ENCODE measurements at places on chromosomes 16 and 17.

GRCh38 chr17:72511242-72511641 is 390.4 kb downstream of the SOX9 start:
- no peak for DNase-seq

DNA sequence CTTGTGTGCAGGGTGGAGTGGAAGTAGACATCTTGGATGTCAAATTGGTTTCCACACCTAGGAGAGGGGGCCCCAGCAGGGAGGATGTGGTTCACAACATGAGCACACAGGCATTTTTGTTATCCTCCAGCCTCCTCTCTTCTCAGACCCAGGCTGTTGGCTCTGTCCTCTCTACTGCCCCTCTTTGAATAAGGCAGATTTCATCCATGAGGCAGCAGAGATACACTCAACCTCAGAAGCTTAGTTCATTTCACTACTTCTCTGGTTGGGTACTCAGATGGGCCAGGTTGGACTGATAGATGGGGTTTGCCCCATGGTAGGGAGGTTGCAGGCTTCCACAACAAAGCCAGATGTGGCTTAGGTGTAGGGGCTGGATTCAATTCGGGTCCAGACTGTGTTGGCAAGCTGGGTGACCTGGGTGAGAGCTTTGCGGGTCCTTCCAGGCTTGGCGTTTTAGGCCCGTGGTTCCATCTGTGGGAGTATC is 22.2 kb upstream of the NFATC3 start:
- DNase-seq = no peak

DNA sequence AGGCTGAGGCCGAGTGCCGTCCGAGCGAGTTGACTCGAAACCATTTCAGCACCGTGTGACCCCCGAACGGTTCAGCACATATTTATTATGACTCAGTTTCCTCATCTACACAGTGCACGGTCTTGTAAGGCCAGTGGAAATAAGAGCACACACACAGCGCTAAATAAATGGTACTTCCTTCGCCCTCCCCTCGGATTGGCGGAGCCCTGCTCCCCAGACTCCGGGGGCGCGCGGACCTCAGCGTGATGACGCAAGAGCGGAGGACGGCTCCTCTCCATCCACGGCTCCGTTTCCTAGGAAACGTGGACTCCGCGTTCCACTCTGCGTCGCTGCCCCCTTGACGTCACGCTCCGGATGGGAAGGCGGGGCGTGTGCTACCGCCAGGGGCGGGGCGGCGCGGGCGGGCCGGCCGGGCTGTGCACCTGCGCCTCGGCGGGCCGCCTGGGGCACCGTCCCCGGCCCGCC is at the start of gene PARD6A:
PARD6A (plus strand) TSS at position 397 of the 465 bp plus-strand sequence. CDS start 79 bp downstream, outside the sequence.
- peak; percentile 85 for DNase-seq

GRCh38 chr16:24635900-24636610 is 93.4 kb upstream of the TNRC6A start:
- peak; percentile 67 for DNase-seq

GRCh38 chr17:76822184-76822778 is 45.9 kb upstream of the MGAT5B start:
- no peak for DNase-seq

GRCh38 chr17:26731005-26731921 is 562.7 kb upstream of the WSB1 start:
- DNase-seq = no peak

DNA sequence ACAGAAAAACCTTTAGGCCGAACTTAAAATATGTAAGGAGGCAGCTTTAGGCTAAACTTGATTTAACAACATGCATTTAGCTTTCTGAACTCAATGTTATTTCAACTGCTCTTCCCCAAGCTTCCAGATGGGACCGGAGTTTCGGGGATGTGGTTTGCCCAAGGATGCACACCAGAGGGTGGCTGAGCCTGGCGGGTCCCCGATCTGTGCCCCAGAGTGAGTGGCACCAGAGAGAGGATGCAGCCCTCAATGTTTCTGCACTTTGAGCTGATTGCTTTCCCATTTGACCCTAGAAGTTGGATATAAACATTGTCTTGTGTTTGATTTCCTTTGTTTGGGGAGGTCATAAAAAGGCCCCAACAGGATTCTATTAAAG is 348.0 kb upstream of the TNRC6C start:
- no peak for DNase-seq

- peak; percentile 4 for DNase-seq
These were observed 16.5 kb upstream of the CLEC18C start for GRCh38 chr16:70157105-70157476.

- no peak for DNase-seq
These were observed 125.1 kb downstream of the PITPNC1 start for GRCh38 chr17:67502151-67502550.

DNA sequence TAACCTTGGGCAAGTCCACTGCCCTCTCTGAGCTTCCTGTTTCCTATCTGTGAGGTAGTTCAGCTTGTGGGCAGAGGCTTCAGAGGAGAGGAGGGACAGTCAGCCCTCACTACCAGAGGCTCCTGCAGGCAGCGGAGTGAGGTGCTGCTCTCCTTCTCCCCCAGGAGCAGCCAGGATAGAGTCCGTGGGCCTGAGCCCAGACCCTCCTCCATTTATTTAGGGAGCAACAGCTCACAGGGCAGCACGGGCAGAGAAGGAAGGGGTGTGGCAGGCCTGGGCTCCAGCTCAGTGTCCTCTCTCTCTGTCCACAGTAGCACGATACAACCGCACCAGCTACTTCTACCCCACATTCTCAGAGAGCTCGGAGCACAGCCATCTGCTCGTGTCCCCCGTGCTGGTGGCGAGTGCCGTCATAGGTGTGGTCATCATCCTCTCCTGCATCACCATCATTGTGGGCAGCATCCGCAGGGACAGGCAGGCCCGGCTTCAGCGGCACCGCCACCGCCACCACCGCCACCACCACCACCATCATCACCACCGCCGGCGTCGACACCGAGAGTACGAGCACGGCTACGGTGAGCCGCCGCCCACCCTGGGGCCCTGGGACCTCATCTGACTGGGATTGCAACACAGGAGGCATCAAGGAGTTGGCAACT is 42.3 kb downstream of the BEAN1 start:
- DNase-seq = no peak

- DNase-seq = no peak
These were observed 86.4 kb downstream of the N4BP1 start for GRCh38 chr16:48523415-48524204.

- no peak for DNase-seq
These were observed 236.6 kb upstream of the NLRP1 start for GRCh38 chr17:5820721-5821456.

DNA sequence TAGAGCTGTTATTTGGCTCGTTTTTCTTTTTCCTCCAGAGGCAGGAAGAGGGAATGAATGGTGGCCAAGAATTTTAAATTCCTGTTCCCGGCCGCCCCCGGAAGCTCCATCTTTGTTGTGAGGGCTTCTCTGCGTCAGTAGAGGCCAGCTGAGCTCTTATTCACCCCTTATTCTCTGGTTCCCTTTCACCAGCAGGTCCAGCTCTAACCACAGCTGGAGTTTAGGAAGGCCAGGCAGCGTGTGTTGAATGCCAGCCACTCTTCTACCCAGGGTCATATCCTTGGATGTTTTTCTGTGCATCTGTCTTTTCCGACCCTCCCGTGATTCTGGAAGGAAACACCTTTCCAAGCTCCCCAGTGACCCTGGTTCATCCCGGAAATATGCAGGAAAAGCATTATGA is 570.5 kb downstream of the WWOX start:
- DNase-seq = no peak

- no peak for DNase-seq
These were observed 7.5 kb upstream of the ITGA2B start for GRCh38 chr17:44396946-44397345.

Data from prostate gland (tissue), 2 donors.